Umbilical cord (tissue), 2 donors: ENCODE measurements at places on chromosomes 4 and X. TPM values are rescaled to one million over a fixed set of nuclear protein-coding genes. Genes with fewer than 3 reads are reported as not detected.

GRCh38 chr4:139509727-139510410 lies 46.1 kb downstream of the SETD7 start:
- peak; percentile 26 for DNase-seq

The PCDH10 gene
- 30.6 TPM for total RNA-seq

- no peak for DNase-seq
These were observed 635 bp upstream of the PHF8 start for GRCh38 chrX:54044877-54045338.

GRCh38 chr4:20899591-20899990 lies 199.3 kb downstream of the PACRGL start:
- DNase-seq: peak; percentile 94

The CXCL13 gene
- 2.4 TPM for total RNA-seq

DNA sequence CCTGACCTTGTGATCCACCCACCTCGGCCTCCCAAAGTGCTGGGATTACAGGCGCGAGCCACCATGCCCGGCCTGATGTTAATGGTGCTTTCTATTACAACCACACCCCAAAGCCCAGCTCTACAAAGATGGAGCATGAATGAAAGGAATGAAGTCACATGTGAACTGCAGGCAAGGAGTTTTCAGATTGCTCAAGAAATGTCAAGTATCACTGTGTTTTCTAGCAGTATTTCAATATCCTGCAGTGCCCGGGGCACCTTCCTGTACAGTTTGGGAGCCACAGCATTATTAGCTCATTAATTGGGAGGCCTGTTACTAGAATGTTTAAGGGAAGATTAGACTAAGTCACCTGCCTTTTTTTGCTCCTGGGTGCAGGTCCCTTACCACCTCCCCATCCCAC lies 40.1 kb downstream of the PRIMPOL start:
- no peak for DNase-seq
